Sciatic nerve (tissue), 2 donors: ENCODE measurements at places on chromosomes 4 and X. TPM values are rescaled to one million over a fixed set of nuclear protein-coding genes. Genes with fewer than 3 reads are reported as not detected.

SORCS2 gene
- 52.5 TPM for total RNA-seq

GRCh38 chr4:3223346-3223745 is 25.6 kb upstream of the MSANTD1 start:
- no peak for DNase-seq

ADH1A gene
- 2.8 TPM for total RNA-seq

DNA sequence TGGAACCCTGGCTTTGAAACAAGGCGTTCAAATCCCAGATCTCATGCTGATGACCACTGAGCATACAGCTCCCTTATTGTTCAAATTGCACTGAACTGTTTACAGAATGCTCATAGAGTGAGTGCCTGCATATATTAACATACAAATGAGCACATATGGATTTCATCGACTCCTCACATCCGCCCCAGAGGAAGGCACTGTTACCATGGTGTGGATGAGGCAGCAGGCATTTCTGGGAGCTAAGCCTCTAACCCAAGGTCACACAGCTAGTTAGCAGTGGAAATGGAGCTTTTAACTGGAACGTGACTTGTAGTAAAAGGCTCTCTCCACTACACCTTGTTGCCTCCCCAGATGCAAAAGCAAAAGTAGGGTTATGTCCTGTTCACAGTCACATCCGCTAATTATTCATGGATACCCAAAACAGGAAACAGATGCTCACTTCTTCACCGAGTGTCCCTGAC is 289.7 kb downstream of the STK32B start:
- no peak for DNase-seq

TEX13B gene
- not detected for total RNA-seq

MCF2 gene
- total RNA-seq: 0.31 TPM

DNA sequence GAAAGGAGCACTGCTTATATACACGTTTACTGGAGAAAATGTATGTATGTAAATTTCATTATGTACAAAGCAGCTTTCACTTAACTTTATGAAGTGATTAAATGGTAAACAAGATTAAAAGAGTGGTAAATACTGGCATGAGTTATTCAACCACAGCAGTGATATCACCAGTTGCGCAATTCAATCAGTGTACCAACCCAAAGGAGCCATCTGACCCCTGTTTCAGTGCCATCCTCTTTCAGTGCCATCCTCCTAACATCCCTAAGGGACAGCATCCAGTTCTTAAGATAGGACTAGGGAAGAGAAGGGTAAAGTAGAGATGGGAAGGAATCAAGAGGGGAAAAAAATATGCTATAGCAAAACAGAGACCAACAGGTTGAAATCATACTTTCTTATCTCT is 16.2 kb downstream of the HPF1 start:
- DNase-seq: no peak
